ENCODE measurements at places on chromosomes 6 and 20.

GRCh38 chr6:105645156-105645555, 242.3 kb upstream of the PREP start:
- no peak for DNase-seq

GRCh38 chr20:32560989-32561830, 23.9 kb downstream of the NOL4L start:
- no peak for DNase-seq

GRCh38 chr6:26158581-26159356, 71.5 kb downstream of the HFE start:
- DNase-seq: peak; percentile 73

DNA sequence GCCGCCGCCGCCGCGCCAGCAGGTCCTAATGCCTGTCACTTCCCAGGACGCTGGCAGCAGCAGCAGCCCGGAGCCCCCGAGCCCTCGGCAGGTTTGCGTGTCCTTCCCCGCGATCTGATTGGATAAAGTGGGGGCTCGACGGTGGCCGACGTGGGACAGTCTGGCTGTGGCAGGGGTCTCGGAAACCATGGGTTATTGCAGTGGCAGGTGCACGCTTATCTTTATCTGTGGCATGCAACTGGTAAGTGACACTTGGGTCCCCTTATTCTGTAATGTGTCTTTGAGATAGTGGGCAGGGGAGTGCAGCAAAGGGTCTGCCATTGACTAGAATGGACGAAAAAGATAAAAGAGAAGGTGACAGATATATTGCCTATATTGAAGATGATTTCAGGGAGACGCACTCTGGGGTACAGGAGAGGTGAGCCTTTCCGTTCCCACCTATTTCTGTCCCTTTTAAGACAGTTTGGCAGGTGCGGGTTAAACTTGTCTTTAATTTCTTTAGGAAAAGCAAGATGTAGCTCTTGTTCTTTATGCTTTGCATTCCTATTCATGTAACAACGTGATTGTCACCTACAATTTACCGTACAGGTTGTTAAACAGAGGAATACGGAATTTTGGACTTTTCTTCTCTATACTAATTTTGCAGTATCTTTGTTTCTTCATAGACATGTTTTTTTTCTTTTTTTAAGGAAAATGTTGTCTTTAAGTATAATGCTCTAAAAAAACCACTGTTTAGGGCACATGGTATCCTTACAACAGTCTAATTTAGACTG, 535 bp downstream of the NKAIN2 start:
- no peak for DNase-seq

DNA sequence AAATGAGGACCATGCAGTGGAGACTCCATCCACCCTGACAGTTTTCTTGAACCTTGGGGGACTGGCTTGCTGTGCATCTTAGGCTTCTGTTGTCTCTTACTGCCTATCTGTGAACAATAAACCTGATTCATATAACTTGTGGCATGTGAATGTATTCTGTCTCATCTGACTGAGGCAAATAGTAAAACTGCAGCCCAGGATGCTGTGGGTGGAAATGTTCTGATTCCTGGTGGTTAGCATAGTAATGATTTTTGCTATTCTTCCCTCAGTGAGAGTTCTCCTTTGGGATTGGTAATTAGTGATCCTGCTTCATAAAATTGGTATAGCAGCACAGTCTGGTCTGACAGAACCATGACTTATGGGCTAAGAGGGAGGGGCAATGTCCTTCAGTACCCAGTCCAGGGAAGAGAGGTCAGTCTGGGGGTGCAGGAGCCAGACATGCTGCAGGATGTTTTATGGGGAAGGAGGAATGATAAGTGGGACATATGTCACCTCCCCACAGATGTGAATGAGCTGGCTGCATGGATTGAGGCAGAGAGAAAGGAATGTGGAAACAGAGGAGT, 147.1 kb downstream of the OR2B2 start:
- DNase-seq: no peak

DNA sequence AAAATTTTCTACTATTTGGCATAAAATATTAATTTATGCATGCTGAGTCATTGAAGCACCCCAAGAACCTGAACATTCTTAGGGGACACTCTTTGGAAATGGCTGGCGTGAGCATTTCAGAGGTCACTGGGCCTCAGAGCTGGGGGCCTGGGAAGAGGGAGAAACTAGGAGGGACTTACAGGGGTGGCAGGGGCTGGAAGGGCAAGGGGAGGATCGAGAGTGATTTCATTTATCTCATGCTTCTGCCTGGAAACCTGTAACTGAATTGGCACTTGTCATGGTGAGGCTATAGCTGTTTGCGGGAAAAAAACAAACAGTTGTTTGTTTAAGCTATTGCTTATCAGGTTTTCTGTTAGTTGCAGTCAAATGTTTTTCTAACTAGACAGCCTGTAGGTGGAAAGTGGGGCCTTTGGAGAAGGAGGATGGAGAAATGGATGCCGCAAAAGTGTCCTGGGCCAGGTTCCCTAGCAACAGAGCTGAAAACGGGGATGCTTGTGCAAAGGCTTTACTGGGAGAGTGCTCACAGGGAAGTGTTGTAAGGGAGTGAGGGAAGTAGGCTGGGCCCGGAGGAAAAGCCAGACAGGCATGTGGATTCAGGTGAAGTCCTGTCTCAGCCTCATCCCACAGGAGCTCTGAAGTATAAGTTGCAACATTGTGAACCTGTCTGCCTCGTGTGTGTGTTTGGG, 36.4 kb upstream of the KAT14 start:
- no peak for DNase-seq

GRCh38 chr6:139457476-139457875, 83.0 kb upstream of the CITED2 start:
- no peak for DNase-seq

DNA sequence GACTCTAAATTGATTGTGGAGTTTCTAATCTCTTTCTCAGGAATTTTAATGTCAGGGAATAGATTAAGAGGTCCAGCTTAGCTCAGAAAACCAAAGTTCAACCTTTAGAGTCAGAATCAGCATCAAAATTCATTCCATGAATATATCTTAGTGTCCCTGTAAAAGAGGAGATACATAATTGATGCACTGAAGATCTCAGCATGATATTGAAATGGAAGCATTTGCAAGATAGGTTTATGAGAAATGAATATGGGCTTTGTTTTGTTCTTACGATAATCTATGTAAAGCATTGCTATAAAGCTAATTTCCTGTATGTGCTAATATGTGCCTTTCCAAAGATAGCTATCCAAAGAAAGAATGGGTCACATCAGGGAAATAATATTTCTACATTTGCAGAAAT, 404.5 kb upstream of the HSF2 start:
- no peak for DNase-seq

DNA sequence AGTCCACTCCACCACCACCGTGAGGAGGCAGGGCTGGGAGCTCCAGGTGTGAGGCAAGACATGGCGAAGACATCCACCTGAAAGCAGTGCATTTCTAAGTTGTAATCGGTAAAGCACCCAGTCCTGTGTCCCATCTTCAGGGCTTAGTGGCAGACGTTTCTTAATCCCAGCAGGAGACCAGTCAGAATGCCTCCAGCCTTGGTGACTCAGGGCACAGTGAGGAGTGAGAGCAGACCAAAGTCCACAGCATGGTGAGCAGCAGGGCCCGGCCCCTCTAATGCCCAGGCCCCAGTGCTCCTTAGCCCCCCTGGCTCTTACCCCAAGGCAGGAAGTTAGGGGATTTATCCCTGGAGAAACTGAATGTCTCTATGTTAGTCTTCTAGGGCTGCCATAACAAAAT, 183.9 kb downstream of the SYNDIG1 start:
- peak; percentile 31 for DNase-seq

- DNase-seq: peak; percentile 13
These were observed 10.9 kb upstream of the NCOA3 start for GRCh38 chr20:47490795-47491194.

- peak; percentile 45 for DNase-seq
These were observed 16.1 kb upstream of the CTCFL start for GRCh38 chr20:57540890-57541580.

DNA sequence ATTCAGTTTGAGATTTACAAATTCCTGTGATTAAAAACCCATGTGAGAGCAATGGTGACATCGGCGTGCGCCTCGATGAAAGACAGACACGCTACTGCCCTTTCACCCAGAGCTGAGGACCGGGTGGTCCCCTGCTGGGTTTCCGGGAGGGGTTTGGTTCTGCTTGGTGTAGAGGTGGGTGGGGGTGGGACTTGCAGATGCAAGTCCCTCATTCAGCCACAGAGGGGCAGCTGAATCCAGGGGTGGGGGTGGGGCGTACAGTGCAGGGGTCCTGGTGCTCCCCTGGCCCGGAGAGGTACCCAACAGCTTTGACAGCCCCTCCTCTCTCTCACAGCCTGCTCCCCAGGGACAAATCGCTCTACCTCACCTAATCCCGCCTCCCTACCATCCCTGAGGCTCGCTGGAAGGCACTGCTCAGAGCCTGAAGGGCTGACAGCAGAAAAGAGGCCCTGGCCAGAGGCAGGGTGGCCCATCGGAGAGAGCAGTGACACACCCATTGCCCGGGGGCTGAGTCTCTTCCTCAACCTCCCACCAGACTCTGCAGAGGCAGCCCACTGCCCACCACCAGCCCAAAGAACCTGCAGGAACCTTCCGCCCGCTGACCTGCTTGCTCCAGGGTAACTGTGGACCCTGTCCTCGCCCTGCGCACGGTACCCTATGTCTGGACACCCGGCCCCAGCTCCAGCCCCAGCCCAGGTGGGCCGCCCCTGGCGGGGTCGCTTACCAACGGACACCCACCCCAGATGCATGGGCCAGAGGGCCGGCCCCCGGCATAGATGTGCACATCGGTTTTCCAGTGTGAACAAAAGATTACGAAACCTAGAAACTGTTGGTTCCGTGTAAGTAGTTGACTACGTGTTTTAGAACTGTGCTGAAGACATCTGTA, 118.4 kb downstream of the JPH2 start:
- no peak for DNase-seq
